Testis (tissue), 5 donors: ENCODE measurements at places on chromosomes 3 and 15. TPM values are rescaled to one million over a fixed set of nuclear protein-coding genes. Genes with fewer than 3 reads are reported as not detected.

Gene FBXL2
- 24.8 TPM for total RNA-seq

DNA sequence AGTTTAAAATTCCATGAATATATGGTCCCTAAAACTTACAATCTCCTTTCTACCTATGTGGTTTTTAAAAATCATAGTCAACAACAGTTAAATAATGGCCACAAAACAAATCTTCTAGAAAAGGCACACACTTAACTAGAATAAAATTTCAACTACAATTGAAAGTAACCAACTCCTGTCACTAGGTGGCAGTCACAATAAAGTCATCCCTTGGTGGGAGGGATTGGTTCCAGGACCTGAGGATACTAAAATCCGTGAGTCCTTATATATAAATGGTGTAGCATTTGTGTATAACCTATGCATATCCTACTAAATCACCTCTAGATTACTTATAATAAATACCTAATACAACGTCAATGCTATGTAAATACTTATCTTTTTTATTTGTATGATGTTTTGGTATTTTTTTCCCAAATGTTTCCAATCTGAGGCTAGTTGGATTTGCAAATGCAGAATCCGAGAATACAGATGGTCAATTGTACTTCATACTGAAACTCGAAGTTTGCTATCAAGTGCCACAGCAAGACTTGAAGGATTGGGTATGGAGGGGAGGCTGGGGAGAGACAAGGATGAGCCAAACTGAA lies 172.6 kb downstream of the FMN1 start:
- no peaks in the 10 kb centered on the region for H3K27me3 ChIP-seq
- no peaks in the 10 kb centered on the region for H3K36me3 ChIP-seq
- no peak overlapping the region for H3K4me3 ChIP-seq
- DNase-seq, result no peak
- no peak overlapping the region for H3K27ac ChIP-seq
- H3K4me1 ChIP-seq, result no peaks in the 10 kb centered on the region

DNA sequence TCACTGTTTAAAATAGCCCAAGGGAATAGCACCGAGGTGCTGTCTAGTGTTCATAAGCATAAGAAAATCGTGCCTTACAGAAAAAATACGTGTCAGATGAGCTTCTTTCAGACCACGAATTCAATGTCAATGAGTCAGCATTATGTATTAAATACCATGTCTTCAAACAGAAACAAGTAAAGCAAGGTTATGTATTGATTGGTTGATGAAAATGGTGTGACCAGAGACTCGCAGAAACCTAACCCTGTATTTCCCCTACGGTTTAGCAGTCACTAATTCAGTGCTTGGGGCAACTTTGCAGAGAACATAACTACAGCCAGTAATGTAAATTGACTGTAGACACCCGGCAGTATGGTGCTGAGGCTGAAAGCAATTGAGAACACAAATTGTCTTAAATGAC lies 307.7 kb downstream of the IL5RA start:
- H3K36me3 ChIP-seq, result no peaks in the 10 kb centered on the region
- no peak overlapping the region for H3K27ac ChIP-seq
- no peak for DNase-seq
- H3K4me3 ChIP-seq, result no peak overlapping the region
- no peaks in the 10 kb centered on the region for H3K27me3 ChIP-seq
- H3K4me1 ChIP-seq, result no peaks in the 10 kb centered on the region

DNA sequence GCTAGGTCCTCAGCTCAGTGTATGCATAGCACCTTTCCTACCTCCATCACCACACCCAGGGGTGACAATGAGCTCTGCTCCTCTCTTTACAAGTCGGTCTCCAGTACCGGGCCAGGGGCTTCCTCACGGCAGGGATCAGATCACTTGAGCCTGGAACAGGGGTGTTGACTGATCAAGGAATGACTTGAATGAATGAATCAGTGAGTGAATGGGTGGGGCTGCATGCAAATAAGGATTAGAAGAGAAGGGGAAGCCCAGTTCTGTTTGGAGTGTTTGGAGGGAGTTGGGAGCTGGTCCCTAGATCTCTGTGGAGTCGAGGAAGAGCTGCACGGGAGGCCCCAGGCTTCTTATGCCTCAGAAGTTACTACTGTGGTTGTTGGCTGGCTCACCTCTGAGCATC lies 87.0 kb downstream of the TMEM266 start:
- no peaks in the 10 kb centered on the region for H3K36me3 ChIP-seq
- no peaks in the 10 kb centered on the region for H3K4me1 ChIP-seq
- no peak for DNase-seq
- H3K4me3 ChIP-seq, result no peak overlapping the region

GRCh38 chr3:155462672-155463071 lies 169.2 kb upstream of the STRIT1 start:
- H3K4me3 ChIP-seq, result no peak overlapping the region
- H3K27ac ChIP-seq, result peak overlapping the region; percentile 32
- DNase-seq, result peak; percentile 23

Gene ESYT3
- 5.4 TPM for total RNA-seq

- H3K36me3 ChIP-seq, result no peaks in the 10 kb centered on the region
- no peaks in the 10 kb centered on the region for H3K27me3 ChIP-seq
- H3K4me1 ChIP-seq, result no peaks in the 10 kb centered on the region
Measured at GRCh38 chr3:190424108-190424477, 25.6 kb downstream of the TMEM207 start.

DNA sequence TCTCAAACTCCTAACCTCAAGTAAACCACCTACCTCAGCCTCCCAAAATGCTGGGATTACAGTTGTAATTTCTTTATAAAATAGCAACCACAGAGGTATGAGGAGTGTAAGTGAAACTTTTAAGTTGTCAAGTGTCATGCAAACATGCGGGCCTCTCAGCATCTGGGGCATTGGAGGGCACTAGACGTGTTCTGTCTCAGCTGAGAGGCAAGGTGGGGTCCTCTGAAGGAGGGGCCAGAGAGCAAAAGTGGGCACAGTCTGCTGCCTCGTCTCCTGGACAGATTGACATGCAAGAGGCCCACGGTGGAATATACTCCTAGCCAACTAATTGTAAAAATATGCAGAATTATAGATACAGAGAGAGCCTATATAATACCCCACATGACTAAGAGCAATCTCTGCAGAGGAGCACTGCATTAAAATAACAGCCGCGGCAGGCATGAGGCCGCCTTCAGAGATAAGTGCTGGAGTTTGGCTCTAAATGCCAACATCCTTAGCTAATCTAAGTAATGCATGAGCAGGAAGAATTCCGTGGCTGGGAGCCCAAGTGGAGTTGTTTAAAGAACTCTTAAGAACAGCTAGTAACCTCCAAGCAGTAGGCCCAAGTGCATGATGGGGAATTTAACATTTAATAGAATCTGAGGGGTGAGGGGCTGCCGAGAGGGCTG lies 87.8 kb upstream of the RNU6-1 start:
- H3K4me1 ChIP-seq, result peaks cover 43% of the 10 kb centered on the region
- no peaks in the 10 kb centered on the region for H3K36me3 ChIP-seq
- H3K27ac ChIP-seq, result peak overlapping the region; percentile 3
- no peaks in the 10 kb centered on the region for H3K27me3 ChIP-seq

- no peak overlapping the region for H3K27ac ChIP-seq
- no peak for DNase-seq
- no peaks in the 10 kb centered on the region for H3K27me3 ChIP-seq
Measured at GRCh38 chr3:42116466-42116865, 25.3 kb downstream of the TRAK1 start.

DNA sequence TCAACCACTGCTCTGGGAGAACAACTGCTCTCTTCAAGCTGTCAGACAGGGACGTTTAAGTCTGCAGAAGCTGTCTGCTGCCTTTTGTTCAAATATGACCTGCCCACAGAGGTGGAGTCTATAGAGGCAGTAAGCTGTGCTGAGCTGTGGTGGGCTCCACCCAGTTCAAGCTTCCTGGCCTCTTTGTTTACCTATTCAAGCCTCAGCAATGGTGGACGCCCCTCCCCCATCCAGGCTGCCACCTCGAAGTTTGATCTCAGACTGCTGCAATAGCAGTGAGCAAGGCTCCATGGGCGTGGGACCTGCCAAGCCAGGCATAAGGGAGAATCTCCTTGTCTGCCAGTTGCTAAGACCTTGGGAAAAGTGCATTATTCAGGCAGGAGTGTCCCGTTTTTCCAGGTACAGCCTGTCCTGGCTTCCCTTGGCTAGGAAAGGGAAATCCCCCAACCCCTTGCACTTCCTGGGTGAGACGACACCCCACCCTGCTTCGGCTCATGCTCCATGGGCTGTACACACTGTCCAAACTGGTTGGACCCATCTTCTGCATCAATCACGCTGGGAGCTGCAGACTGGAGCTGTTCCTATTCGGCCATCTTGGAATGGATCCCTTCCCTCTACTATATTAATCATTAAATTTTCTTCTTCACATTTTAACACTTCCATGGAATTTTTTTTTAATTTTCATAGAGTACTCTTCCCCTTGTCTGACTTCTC lies 167.0 kb upstream of the UBE2E2 start:
- DNase-seq, result no peak
- peaks cover 9% of the 10 kb centered on the region for H3K4me1 ChIP-seq
- H3K27me3 ChIP-seq, result no peaks in the 10 kb centered on the region
- no peak overlapping the region for H3K27ac ChIP-seq
- H3K4me3 ChIP-seq, result no peak overlapping the region
- no peaks in the 10 kb centered on the region for H3K36me3 ChIP-seq

DNA sequence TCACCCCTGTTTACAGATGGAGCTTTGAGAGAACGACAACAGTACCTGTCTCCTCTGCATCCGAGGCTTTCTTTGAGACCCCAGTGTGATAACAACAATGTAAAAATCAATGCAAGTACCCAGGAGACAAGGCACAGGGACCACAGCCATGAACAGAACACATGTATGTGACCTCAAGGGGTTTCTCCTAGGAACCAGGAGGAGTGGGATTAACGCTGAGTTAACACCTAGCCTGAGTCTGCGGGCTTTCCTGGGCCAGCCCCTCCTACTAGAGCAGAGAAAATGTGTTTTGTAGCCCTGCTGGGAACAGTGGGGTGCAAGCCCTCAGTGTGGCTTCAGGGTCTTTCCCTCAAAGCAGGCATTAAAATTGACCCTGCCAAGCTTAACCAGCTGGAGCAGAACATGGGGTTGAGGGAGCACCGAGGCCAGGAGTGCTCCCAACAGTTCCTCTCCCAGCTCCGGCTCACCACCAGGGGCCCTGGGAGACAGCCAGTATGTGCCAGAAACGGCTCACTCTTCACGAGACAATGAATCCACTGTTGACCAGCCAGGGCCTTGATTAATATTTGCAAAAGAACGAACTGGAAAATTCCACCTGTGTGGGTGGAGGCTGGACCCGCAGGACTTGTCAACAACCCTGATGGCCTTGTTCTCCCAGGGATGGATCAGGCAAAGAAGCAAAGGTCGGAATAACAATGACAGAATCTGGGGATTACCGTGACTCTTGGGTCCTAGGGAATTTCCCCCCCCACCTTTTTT lies 3.6 kb downstream of the CHDH start:
- no peaks in the 10 kb centered on the region for H3K36me3 ChIP-seq
- H3K27ac ChIP-seq, result peak overlapping the region; percentile 83
- no peak overlapping the region for H3K4me3 ChIP-seq

DNA sequence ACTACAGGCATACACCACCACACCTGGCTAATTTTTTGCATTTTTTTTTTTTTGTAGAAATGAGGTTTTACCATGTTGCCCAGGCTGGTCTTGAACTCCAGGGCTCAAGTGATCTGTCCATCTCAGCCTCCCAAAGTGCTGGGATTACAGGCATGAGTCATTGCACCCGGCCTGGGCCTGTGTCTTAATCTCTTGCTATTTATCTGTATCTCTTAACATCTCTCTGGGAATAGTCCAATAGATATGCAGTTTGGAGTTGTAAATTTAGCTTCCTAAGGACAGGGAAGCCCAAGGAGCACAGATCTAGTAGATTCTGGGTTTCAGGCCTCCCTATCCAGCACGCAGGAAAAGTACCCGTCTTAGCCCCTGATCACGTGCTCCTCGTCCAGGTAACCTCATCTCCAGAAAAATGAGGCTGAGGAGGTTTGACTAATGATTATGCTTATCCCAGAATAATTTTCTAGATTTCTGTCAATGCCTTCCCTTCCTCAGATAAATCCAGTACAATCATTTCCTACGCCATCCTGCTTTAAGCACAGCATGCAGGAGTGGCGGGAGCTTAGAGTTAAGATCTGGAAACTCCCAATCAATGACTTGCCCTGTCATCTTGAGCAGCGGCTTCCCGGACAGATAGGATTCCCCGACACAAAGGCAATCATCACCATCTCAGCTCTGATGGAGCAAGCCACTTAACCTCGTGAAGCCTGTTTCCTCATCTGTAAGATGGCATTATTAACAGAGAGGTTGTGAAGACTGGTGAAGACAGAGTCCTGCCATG lies 12.3 kb upstream of the CTDSPL start:
- H3K4me1 ChIP-seq, result no peaks in the 10 kb centered on the region
- H3K27me3 ChIP-seq, result no peaks in the 10 kb centered on the region
- no peak overlapping the region for H3K4me3 ChIP-seq
- no peak for DNase-seq
- no peak overlapping the region for H3K27ac ChIP-seq
